ENCODE measurements at places on chromosomes 2 and 18.

DNA sequence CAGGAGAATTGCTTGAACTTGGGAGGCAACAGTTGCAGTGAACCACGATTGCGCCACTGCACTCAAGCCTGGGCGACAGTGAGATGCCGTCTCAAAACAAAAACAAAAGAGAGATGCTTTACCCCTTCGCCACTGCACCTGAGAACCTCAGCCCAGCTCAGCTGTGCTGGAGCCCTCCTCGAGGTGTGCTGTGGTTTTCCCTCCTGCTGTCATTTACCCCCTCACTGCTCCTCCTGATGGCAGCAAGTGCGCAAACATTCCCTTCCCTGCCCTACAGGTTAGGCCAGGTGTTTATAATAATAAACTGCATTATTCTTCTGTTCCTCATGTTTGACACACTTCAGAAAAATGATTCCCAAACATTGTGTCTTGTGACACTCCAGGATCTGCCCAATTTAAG, 8.4 kb downstream of the FBXO36 start:
- DNase-seq = peak; percentile 38

DNA sequence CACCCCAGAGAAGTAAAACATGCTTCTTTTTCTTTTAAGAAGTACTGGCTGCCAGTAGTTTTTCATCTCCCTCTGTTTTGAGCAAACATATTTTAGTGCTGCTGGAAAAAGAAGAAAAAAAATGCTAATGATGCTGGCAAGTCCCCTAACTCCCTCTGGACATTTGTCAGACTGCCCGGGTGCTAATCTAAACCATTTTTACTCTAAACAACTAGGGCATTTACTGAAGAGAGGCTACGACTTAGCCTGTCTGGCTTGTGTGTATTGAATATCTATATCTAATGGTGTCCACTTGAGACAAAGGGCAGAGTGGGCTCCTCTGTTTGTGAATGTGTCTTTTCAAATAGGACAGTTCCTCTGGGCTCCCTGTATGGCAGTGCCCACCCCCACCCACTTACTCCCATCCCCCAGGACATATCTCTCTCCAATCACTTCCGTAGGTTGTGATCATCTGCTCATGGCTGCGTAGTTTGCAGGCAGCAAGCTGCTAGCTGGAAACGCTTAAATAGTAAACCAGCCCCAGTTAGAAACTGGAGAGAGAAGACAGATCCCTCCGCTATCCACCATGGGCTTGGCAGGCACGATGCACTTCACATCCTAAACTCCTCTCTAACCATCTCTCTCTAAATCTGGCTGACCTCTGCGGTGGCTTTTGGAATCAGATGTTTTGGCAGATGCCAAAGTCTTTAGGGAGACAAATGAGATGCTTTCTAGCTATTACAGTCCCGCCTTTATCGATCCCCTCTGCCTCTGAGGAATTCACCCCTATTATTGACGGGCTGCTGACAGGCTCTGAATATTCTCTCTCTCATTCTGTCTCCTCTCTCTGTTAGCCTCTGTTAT, 58.3 kb downstream of the DOCK10 start:
- no peak for DNase-seq

DNA sequence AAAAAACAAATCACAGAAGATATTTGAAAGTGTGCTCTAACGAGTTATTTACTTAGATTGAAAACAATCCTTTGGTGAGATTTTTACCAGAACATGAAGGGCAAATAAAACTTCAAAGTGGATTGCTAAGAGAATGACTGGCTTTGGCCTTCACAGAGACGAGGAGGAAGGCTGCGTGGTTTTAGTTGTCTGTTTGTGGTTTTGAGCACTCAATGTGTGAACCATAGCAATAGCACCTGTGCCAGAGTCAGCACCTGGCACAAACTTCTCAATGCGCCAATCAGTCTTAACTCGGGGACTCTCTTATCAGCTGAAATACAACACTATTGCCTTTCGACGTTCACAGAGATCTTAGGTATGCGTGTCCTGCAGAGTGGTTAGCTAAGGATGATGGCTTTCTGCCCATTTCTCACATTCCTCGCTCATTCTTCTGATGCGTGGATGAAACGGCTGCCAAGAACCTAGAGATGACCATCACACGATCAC, 70.0 kb downstream of the MBP start:
- DNase-seq = no peak

DNA sequence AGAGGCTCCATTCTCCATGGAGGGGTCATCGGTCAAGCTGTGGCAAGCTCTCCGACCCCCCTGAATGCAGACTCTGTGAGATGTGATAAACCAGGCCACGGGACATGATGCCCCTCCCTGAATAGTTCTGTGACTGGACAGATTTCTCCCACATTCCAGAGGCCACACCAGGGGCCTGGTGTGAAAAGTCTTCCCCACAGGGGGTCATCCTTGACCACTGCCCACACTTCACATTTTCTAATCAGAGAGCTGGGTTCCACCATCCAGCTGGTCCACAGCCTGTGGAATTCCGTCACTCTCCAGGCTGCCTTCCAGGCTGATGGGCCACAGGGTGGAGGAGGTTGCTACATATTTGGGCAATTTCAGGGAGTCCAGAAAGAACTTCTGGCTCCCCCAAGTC, 51.3 kb upstream of the CYRIA start:
- DNase-seq = no peak

- no peak for DNase-seq
These were observed 274.4 kb upstream of the HDAC4 start for GRCh38 chr2:239674981-239675825.

DNA sequence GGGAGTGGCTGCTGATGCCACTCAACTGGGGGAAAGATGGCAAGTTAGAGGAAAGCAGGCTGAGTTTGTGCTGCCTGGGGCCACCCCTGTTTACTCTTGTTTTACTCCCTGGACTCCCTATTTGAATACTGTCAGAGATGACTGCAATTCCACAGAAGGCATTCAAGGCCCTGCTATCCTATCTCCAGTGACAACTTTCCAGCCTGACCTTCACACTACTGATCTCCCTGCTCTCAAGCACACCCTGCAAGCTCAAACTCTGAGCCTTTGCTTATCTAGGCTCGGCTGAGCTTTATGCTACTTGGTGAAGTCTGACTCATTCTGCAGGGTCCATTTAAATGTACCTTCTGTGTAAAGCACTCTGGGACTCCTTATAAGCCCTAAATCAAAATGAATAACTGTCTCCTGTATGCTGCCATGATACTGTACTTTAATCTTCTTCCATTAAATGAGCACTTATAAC, 39.3 kb upstream of the DSG1 start:
- DNase-seq = no peak

DNA sequence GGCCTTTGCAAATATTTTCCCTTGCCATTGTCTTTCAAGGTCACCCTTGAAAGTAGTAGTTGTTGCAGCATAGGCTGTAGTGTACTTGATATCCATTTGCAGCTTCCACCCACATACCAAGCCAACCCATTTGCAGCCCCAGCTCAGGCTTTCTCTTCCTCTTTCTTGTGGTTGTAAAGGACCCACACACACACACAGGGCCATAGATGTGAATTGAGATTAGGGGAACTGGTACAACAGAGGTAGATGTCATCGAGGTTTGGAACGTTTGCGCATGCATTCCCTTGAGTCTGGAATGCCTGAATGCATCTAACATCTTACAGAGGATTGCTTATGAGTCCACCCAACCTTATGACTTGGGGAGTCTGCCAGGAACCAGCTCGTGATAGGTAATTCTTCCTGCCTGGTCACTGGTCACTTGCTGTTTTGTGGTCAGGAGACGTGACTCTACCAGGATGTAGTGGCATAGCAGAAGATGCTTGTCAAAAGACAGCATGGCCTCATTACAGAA, 91.9 kb downstream of the MRPS9 start:
- no peak for DNase-seq

DNA sequence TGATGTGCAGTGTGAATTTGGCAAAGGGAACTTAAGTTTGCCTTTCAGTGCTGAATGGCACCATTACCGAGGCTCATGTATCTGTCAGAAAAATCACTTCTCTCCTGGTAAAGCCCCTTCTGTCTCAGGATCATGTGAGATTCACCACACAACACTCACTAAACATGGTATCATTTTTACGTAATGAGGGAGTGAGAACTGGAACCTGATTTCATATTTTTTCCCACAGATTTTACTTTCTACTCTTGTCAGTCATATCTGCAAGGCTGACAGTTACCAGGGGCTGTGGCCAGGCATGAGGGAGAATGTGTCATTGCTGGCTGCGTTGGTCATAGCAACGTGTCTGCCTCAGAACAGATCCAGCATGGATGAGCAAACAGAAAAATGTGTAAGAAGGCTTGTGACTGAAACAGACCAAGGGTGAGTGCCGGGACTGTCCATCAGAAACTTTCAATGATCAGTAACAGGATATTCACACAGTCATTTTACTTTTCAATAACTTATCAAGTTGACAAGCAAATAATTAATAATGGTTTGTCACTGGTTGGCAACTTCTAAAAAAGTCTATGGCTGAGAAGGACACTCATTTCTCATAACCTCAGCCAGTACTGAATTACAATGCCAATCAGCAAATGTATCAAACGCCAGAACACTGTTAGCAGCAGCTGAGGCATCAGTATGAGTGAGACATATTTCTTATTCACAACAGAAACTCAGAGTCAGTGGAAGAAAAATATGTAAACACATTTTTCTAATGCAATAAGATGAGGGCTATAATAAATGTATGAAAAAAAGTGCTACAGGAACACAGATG, 100.5 kb downstream of the CDC42EP3 start:
- no peak for DNase-seq

DNA sequence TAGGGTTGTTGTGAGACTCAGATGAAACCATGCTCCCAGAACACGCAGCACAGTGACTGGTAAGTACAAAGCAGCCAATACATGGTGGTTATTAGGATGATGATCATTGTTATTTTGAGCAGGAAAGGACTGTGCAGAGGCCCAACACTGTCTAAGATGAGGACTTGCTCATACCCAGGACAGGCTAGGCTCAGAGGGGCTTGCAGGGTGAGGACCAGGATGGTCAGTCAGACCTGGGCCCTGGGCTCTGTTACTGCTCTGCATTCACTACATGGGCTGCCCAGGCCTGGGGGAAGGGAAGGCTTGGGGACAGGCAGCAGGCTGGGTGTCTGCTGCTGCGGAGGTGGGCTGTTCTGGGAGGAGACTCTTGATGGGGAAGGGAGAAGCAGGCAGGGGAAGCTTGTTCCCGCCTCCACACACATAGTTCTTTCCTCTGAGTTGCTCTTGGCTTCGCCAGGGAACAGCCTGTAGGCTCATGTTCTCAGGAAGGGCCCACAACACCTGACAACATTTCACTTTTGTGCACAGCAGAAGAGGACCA, 17.5 kb downstream of the CAPN13 start:
- DNase-seq = no peak

DNA sequence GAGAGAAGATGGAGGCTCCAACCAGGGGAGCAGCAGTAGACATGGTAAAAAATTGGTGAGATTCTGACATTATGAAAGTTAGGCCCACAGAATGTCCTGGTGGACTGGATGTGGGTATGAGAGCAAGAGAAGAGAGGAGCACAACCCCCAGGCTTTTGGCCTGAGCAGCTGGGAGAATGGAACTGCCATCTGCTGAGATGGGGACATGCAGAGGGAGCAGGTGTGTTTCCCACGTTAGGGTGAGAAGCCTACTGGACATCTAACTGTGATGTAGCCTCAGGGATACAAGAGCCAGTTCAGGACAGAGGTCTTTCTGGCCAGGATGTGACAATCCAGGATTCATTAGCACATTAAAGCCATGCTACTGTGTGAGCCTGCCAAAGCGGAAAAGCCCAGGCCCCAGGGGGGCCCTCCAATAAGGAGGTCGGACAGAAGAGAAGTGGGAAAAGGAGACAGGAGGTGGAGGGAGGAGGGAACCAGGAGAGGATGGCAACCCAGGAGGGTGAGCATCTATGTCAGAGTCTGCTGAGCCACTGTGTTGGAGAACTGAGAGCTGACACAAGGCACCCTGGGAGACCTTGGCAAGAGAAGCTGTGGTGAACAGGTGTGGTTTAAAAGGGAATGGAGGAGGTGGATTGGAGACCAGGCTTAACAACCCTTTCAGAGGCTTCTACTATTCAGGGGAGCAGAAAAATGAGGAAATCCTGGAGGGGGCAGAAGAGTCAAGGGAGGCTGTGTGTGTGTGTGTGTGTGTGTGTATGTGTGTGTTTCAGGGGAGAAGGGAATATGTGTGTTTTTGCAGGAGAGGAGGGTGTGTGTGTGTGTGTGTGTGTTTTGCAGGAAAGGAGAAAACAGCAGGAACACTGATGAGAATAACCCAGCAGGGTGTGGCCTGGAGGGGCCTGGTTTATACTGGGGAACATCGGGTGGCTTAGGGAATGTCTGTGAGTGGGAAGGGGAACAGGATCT, 10.5 kb downstream of the CYB5A start:
- peak; percentile 60 for DNase-seq

GRCh38 chr2:98294711-98295110, 51.5 kb upstream of the CNGA3 start:
- no peak for DNase-seq

DNA sequence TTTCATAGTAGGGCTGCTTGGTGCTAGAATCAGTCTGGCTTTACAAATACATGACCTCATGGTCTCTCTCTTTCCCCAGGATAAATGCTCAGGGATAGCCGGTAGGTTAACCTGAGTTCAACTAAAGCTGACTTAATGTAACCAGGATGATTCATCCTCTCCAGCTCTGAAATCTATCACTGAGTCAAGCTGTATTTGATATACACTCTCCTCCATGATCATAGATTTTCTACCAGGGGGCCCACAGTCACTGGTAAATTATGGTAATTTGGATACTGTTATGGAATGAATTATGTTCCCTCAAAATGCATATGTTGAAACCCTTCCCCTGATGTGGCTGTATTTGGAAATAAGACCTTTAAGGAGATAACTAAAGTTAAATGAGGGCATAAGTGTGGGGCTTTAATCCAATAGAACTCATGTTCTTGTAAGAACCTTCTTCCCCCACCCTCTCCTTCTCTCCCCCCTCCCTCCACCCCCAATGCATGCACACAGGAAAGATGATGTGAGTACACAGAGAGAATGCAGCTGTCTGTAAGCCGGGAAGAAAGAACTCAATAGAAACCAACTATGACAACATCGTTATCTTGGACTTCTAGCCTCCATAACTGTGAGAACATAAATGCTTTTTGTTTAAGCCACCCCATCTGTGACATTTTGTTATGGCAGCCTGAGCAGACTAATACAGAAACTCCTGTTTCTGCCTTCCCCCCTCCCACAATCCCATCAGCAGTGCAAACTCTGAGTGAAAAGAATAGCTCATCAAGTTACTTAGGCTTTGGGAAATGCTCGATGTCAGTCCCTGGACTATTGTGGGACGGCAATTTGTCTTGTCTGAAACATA, 134.9 kb upstream of the KYNU start:
- no peak for DNase-seq

DNA sequence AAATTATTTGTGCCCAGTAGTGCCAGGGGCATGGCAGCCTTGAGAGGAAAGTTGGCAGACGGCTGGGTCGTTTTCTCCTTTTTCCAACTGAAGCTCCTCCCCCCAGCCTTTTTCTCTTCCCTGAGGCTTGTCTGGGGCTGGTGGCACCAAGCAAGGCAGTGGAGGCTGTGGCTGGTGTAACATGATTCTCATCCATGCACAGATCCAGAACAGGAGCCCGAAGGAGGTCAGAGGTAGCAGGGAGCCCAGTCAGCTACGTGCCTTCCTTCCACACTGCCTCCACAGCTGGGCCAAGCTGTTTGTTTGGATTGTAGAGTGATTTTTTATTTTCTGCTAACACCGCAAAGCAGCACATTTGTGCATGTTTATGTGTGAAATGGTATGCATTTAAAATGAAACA, 170.3 kb upstream of the MGAT5 start:
- DNase-seq = no peak
